ENCODE measurements at places on chromosomes 16 and 17.

GRCh38 chr17:56893503-56893902 is 20.3 kb downstream of the TRIM25 start:
- no peak for DNase-seq

DNA sequence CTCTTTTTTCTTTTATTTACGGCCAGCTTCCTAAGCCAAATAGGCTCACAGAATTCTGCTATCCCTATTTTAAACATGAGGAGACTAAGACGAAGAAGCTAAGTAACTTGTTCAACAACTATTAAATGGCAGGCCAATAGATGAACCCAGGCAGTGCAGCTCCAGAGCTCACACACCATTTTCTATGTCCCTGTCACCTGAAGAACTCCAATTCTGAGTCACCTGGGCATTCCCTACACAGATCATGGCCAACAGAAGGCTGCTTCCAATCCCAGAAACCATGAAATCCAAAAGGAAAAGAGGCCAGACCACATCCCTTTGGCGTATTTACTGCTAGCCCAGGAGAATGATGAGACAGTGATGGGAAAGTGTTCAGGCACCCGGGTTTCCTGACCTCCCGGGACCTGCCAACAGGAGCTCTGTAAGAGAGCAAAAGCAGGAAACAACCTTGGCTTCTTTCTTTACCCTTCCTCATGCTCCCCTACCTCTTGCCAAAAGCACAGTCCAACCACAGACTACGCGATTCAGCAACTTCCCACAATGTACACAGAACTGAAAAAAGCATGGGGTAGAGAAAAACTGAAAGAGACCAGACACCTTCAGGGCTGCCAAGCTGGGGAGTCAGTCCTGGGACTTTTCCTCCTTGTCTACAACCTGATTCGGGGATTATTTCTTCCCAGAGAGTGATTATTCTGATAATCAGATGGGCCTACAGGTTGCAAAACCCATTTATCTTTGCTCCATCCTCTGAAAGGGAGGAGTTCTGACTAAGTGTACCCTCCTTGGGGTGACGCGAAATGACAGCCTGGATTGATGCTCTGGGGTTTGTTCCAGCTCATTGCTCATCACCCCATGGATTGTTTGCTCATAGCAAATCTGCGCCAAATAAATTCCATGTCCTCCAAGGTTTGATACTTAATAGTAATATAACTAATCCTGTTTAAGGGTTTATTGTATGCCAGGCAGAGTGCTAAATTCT is 47.8 kb upstream of the HAS3 start:
- DNase-seq = peak; percentile 44

DNA sequence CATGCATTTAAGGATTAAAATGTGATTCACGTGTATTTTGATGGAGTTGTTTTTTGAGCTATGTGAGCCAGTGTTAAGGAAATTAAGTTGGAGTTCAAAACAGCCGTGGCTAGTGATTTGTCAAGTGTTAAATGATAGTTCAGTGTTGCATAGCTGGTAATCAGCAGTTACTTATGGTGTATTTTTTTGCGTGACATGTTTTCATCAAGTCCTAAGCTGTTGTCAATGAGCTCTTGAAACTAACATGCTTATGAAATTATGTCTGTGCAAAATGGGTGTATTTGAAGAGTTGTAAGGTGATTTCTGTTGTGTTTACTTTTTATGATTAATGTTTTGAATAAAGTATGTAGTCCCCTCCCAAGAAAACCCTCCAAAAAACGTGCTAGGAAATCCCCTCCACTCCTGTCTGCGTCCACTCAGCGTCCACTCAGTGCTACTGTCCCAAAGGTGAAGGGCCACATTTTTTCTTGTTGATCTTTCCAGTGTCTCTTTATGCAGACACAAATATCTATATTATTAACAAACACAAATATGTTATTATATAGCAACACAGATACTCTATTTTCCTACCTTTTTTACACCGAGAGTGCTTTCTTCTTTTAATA is 30.0 kb downstream of the USP10 start:
- no peak for DNase-seq

DNA sequence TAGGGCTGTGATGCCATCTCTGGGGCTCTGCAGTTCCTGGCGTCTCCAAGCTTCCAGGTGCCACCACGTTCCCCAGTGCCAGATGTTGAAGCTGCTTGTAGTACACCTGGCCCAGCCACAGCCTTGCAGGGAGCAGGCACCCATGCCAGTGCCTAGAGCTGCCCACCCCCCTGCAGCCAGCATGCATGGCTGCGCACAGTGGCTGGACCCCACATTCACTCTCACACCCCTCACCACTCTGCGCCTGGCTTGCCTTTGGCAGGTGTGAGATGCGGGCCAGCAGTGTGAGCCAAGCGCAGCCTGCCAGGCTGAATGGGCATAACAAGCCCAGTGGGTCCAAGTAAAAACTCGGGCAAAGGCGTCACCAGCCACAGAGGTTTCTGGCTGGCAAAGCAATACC is 75.4 kb upstream of the CHMP6 start:
- no peak for DNase-seq

DNA sequence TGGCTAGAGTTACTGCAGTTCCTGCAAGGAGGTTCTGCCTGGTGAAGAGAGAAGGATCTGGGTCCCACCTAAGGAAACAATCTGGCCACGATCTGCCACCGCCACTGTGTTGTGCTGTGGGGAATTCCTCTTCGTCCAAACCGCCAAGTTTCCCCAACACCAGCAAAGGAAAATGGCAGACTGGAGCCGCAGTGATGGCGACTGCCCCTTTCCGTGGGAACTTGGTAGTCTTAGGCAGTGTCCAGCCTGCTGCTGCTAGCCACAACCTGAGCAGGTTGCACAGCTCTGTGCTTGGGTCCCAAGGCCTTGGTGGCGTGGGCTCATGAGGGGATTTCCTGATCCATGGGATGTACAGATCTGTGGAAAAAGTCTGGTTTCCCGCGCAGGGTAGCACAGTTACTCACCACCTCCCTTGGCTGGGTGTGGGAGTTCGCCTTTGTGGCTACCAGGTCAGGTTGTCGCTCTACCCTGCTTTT is 28.6 kb downstream of the NFATC3 start:
- DNase-seq = no peak

DNA sequence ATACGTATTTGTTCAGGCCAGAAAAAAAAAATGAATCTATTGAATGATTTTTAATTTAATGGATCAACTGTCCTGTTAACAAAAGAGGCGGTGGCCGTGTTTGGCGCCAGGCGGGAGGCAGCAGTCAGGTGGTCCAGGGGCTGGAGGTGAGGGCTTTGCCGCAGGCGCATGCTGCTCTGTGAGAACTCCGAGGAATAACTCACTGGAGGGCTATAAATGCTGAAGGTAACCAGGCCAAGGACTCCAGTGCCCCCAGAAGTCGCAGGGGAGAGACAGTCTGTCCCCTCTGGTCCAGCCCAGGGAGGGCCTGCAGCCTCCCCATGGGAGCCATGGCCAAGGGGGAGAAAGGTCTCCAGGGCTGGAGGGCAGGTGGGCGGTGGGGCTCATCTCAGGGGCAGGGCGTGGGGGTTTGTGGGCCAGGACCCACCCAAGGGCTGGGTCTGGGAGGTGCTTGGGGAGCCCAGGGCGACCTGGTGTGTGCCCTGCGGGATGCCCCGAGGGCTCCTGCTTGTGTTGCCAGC is 7.1 kb upstream of the BAHCC1 start:
- DNase-seq = no peak
